ENCODE measurements at places on chromosomes 12 and 14. TPM values are rescaled to one million over a fixed set of nuclear protein-coding genes. Genes with fewer than 3 reads are reported as not detected.

Gene CD69
- 2.6 TPM for total RNA-seq

Gene TRIP11
- total RNA-seq: 26.1 TPM

Gene BDKRB2
- 2.9 TPM for total RNA-seq

- no peaks in the 10 kb centered on the region for H3K27me3 ChIP-seq
- DNase-seq: no peak
- H3K4me1 ChIP-seq: no peaks in the 10 kb centered on the region
- no peak overlapping the region for H3K27ac ChIP-seq
- H3K36me3 ChIP-seq: no peaks in the 10 kb centered on the region
- no peak overlapping the region for H3K4me3 ChIP-seq
Measured at GRCh38 chr14:95327558-95328374, 8.1 kb upstream of the CLMN start.

- H3K36me3 ChIP-seq: peaks cover 4% of the 10 kb centered on the region
- DNase-seq: no peak
- no peaks in the 10 kb centered on the region for H3K4me1 ChIP-seq
- no peak overlapping the region for H3K4me3 ChIP-seq
Measured at GRCh38 chr14:91778217-91778616, 46.3 kb upstream of the CATSPERB start.

- no peaks in the 10 kb centered on the region for H3K36me3 ChIP-seq
- H3K27ac ChIP-seq: no peak overlapping the region
Measured at GRCh38 chr14:77603654-77604255, 12.7 kb downstream of the SPTLC2 start.

- no peaks in the 10 kb centered on the region for H3K27me3 ChIP-seq
- no peaks in the 10 kb centered on the region for H3K4me1 ChIP-seq
- no peak for DNase-seq
- peaks cover 43% of the 10 kb centered on the region for H3K36me3 ChIP-seq
- H3K4me3 ChIP-seq: no peak overlapping the region
Measured at GRCh38 chr12:64723630-64724029, 35.6 kb downstream of the GNS start.

Data from right atrium auricular region (tissue), 2 donors.